HuH-7.5 (cell line): ENCODE measurements at places on chromosomes 5 and 9.

DNA sequence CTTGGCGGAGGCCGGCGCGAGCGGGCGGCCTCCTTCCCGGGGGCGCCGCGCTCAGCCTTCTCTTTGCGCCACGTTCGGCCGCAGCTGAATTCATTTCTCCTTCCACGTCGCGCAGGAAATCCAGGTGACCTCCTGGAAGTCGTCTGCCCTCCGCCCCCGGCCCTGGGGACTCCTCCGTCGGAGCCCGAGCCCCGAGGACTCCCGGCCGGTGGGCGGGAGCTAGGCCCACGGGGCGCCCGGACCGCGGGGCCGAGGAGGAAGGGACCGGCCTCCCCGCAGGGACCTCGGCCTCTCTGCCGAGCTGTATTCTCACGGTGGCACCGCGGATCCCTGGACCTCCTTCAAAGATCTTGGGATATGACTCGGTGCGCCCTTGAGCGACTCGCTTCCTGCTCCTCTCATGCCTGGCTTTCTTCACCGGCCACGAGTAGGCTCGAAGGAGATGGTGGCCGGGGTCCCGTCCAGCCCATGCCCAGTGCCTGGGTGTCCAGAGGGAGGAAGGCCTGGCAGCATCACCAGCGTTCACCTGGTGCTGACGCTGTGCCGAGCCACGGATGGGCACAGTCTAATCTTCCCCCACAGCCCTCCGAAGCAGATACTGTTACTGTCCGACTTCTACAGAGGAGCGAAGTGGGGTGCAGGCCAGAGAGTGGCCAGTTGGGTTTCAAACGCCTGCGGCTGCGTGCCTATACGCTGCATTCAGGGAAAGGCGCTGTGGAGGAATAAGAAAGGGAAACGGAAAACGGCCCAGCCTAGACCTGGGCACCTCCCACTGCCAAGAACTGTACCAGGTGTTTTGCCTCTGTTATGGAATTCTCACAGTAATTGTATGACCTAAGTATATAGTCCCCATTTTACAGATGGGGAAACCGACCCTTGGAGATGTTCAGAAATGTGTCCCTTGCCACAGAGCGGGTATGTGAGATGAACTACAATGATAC is 47.3 kb downstream of the PAX5 start:
- DNase-seq, result no peak

GRCh38 chr9:17130291-17130690 is 4.5 kb upstream of the CNTLN start:
- DNase-seq, result no peak

- no peak for DNase-seq
These were observed 25.4 kb upstream of the EXOC3 start for GRCh38 chr5:417301-418161.

GRCh38 chr5:102278231-102278630 is 17.9 kb downstream of the SLCO4C1 start:
- DNase-seq, result no peak

- no peak for DNase-seq
These were observed 2395.6 kb upstream of the C9orf72 start for GRCh38 chr9:29968831-29969230.

DNA sequence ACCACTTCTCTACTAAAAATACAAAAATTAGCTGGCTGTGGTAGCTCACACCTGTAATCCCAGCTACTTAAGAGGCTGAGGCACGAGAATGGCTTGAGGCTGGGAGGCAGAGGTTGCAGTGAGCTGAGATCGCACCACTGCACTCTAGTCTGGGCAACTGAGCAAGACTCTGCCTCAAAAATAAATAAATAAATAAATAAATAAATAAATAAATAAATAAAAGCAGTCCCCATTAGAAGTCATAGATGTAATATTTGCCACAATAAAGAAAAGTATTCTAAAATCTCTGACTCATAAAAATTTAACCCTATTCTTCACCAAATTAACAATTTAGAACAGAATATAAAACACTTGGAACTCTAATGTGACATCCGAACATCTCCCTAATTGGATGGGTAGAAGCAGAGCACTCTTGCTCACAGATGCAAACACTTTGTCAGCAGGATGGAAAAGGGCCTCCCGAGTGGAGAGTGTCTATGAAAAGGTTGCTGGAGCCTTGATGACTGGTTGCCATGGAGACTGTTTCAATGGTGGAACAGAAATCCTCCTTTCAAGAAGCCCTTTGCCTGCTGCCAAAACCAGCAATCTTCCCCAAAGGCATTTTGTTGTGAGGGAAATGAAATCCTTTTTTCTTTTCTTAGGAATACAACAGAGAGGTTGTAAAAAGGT is 38.9 kb upstream of the TRAF1 start:
- no peak for DNase-seq

GRCh38 chr5:55225346-55225745 is 1.8 kb downstream of the MCIDAS start:
- DNase-seq, result no peak
